ENCODE measurements at places on chromosomes 4 and X. TPM values are rescaled to one million over a fixed set of nuclear protein-coding genes. Genes with fewer than 3 reads are reported as not detected.

DNA sequence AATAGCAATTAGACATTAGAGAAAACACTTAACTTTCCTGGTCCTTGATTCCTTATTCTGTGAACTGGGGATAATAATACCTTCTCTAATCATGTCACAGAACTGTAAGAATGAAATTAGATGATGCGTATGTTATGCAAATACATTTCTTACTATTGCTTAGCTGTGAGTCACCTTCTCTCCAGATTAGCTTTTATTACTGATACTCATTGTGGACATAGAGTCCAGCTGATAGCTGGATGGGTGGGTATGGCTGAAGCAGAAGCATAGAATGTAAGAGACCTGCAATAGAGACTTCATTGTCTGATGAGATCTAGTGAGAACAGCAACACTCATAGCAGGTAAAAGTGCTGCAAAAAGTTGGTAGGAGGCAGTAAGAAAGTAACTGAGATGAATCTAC is 437.2 kb upstream of the ZFP42 start:
- DNase-seq = no peak

DNA sequence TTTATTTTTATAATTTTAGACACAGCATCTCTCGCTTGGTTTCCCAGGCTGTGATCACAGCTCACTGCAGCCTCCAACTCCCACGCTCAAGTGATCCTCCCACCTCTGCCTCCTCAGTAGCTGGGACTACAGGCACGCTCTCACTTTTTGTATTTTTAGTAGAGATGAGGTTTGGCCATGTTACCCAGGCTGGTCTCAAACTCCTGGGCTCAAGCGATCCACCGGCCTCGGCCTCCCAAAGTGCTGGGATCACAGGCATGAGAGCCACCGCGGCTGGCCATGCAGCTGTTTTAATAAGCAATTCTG is 39.1 kb downstream of the DHRSX start:
- DNase-seq = no peak

DNA sequence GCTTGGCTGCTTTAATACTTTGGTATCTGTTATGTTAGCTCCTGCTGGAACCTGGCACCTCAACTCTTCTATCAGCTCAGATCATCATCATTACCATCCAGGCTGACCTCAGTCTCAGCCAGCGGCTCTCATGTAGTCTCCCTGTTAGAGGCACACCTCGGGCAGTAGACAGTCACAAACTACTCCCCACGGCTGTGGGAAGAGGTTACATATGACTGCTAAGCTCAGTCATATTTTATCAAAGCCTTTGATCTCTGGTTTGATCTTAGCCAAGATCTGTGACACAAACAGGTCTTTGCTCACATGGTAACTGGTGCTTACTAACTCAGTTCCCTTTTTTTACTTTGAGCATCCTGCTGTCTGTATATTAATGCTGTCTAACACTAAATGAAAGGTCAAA is 384.9 kb downstream of the CENPC start:
- no peak for DNase-seq

- no peak for DNase-seq
Observed at GRCh38 chr4:25110527-25111329, 49.5 kb downstream of the SEPSECS start.

- DNase-seq = no peak
Observed at GRCh38 chr4:140256941-140257340, 103.0 kb upstream of the MAML3 start.

GRCh38 chr4:86294883-86295282 is 65.0 kb downstream of the MAPK10 start:
- DNase-seq = no peak

DNA sequence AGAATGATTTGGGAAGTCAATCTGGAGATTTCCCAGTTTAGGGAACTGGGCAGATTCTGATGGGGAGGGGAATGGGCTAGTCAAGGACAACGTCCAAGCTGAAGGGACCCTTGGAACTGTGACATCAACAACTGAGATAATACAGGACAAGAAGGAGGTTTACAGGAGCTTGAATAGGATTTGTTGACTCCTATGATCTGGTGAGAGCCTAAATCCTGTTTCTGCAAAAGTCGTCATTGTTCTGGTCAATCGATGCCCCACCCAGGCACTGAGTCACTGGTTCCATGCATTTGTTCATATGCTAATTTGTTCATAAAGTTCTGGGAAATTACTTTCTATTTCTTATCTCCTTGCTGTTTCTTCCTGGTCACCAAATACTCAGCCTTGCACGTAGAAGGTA is 15.3 kb upstream of the PDGFRA start:
- no peak for DNase-seq

The HEPH gene
- 0.29 TPM for total RNA-seq

The CLDN22 gene
- not detected for total RNA-seq

Measured in gastrocnemius medialis (tissue), 4 donors.